ENCODE measurements at places on chromosomes 7 and 10.
A peak's percentile ranks its signal among the peaks of the same experiment; 100 is the strongest.

DNA sequence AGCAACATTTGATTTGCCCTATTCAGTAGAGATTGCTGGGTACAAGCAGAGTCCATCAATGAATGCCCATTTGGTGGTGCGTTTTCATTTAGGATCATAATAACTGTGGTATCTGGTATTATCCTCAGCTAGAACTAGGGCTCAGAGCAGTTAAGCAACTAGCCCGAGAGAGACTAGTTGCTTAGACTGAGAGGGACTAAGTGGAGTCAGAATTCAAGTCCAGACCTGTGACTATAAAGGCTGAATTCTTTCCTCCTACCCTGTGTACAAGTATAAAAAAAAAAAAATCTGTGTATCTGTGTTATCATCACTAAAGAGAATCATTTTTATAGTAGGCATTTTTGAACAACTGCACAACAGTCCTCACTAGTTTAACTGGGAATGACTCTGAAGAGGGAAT lies 45.3 kb upstream of the DKK1 start:
- no peaks in the 10 kb centered on the region for H3K36me3 ChIP-seq
- H3K27ac ChIP-seq: no peak overlapping the region
- no peaks in the 10 kb centered on the region for H3K27me3 ChIP-seq
- H3K4me3 ChIP-seq: no peak overlapping the region

GRCh38 chr7:24982917-24983316 lies 2.9 kb upstream of the OSBPL3 start:
- DNase-seq: peak; percentile 42
- H3K36me3 ChIP-seq: no peaks in the 10 kb centered on the region
- no peak overlapping the region for H3K27ac ChIP-seq
- H3K27me3 ChIP-seq: peaks cover 11% of the 10 kb centered on the region

DNA sequence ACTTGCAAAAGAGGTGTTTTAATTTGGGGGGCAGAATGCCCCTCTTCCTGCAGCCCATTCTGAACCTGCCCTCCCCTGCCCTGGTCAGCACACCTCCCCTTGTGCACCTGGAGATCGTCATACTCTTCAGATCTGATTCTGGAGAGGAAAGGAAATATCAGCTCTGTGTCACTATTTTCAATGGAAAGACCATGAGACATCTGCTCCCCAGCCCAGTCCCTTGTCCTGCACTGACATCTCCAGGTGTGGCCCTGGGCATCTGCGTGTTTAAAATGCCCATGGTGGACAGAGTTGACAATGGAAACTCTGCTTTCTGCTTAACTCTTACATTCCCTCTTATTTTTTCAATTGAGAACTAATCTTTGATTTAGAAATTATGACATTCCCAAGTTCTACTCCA lies 41.6 kb upstream of the RASGEF1A start:
- no peak for DNase-seq
- H3K27ac ChIP-seq: no peak overlapping the region
- no peaks in the 10 kb centered on the region for H3K27me3 ChIP-seq
- no peaks in the 10 kb centered on the region for H3K36me3 ChIP-seq
- H3K4me1 ChIP-seq: no peaks in the 10 kb centered on the region

DNA sequence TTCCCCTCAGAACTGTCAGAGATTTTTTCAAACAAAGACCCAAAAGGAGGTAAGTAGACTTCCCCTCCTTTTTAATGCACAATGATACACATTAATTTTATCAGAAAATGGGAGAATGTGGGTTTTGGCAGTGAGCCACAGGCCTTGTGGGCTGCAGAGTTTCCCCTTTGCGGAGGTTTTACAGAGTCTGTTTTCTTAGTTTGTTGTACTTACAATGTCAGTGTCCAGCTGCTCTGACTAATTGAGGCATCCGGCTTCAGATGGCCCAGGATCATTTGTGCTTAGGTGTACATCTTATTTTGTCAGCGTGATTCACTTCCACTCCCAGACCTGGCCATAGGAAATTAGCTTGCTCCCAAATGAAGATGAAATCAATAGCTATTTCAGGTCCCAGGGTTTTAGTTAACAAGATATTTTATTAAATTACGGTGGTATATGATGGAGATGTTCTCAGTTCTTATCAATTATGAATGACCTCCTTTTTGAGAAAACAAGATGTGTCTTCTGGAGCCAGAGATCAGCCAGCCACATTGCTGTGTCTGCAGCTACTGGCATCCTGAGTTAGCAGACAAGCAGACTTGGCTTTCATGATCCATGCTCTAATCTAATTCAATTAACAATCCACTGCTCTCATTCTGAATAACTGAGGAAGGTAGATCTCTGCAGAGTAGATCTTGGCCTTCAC lies 1086.6 kb upstream of the SORCS1 start:
- no peak for DNase-seq
- H3K4me3 ChIP-seq: no peak overlapping the region
- H3K27me3 ChIP-seq: no peaks in the 10 kb centered on the region
- H3K36me3 ChIP-seq: no peaks in the 10 kb centered on the region
- no peak overlapping the region for H3K27ac ChIP-seq

DNA sequence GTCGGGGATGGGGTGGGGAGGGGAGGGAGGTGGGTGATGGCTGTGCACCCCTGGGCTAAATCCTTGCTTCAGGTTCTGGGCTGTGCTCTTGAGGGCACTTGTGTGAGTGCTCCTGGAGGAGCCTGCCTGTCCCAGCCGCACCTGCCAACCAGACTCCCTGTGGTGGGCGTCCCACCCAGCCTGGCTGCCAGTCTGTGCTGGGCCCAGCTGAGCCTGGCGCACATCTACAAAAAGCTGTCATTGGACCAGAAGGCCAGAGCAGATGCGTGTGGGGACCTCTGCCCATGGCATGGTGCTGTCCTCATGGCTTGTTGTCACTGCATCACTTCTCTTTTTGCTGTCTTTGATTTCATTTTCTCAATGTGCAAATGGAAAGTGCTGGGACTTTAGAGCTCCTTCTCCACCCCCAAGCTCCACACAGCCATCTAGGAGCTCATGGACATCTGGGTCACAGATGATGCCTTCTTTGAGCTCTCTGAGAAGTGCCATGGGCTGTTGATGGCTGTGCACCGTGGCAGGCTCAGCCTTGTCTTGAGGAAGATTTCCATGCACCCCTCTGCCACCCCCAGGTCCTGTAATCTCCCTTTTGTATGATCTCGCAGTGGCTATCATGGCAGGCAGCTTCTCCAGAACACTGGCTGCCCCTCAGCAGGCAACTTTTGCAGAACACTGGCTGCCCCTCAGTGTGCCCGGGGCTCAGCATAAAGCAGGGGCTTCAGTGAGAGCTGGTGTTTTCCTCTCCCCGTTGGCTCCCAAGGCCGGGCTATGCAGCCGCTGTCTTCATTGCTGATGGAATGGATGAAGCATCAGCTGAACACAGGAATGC lies 83.9 kb downstream of the ADCY1 start:
- no peaks in the 10 kb centered on the region for H3K27me3 ChIP-seq
- DNase-seq: no peak
- H3K4me1 ChIP-seq: no peaks in the 10 kb centered on the region
